Gastroesophageal sphincter (tissue), 4 donors: ENCODE measurements at places on chromosomes 13 and 19. TPM values are rescaled to one million over a fixed set of nuclear protein-coding genes. Genes with fewer than 3 reads are reported as not detected.
A peak's percentile ranks its signal among the peaks of the same experiment; 100 is the strongest.

- H3K4me1 ChIP-seq, result no peaks in the 10 kb centered on the region
- no peaks in the 10 kb centered on the region for H3K36me3 ChIP-seq
- no peak overlapping the region for H3K27ac ChIP-seq
- no peaks in the 10 kb centered on the region for H3K27me3 ChIP-seq
- no peak for ATAC-seq
Observed at GRCh38 chr13:76973920-76974617, 17.8 kb upstream of the CLN5 start.

- H3K36me3 ChIP-seq, result no peaks in the 10 kb centered on the region
- no peak overlapping the region for H3K27ac ChIP-seq
- ATAC-seq, result no peak
Observed at GRCh38 chr19:55239004-55239403, 10.4 kb upstream of the TMEM86B start.

The OR7A5 gene
- total RNA-seq, result not detected

DNA sequence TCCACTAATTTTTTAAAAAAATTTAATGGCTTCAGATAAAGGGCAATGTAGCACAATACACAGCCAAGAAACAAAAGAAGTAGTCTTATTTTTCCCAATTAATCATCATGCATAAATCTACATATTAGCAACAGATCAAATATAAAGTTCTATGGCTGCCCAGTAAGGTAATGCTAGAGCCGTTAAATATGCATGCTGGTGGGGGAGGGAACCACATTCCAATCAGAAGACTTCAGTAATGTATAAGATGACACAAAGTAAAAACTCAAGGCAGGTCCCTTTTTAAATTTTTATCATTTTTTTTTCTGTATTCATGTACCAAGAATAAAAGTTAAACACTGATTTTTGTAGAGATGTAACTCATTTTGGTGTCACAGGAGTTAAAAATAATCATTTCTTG, 62.0 kb downstream of the MPHOSPH8 start:
- H3K36me3 ChIP-seq, result no peaks in the 10 kb centered on the region
- no peak overlapping the region for H3K27ac ChIP-seq
- H3K27me3 ChIP-seq, result no peaks in the 10 kb centered on the region
- no peak for ATAC-seq

DNA sequence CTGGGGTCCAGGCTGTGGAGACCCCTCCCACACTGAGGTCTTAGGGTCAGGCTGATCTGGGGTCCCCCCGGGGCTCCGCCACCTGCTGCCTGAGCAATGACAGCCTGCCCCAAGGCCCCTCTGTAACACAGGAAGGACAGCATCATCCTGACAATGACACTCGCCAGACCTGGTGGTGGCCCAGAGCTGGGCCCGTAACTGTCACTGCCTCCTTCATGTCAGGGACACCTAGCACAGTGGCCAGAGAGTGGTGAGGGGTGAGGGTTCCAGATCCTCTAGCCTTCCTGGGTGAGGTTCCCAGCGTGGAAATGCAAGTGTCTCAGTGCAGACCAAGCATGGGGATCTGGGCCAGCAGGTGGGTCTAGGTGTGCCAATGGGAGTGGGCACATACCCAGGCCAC, 27.8 kb downstream of the OPA3 start:
- H3K36me3 ChIP-seq, result no peaks in the 10 kb centered on the region
- no peaks in the 10 kb centered on the region for H3K27me3 ChIP-seq
- no peak for ATAC-seq
- H3K4me3 ChIP-seq, result no peak overlapping the region
- H3K27ac ChIP-seq, result no peak overlapping the region

DNA sequence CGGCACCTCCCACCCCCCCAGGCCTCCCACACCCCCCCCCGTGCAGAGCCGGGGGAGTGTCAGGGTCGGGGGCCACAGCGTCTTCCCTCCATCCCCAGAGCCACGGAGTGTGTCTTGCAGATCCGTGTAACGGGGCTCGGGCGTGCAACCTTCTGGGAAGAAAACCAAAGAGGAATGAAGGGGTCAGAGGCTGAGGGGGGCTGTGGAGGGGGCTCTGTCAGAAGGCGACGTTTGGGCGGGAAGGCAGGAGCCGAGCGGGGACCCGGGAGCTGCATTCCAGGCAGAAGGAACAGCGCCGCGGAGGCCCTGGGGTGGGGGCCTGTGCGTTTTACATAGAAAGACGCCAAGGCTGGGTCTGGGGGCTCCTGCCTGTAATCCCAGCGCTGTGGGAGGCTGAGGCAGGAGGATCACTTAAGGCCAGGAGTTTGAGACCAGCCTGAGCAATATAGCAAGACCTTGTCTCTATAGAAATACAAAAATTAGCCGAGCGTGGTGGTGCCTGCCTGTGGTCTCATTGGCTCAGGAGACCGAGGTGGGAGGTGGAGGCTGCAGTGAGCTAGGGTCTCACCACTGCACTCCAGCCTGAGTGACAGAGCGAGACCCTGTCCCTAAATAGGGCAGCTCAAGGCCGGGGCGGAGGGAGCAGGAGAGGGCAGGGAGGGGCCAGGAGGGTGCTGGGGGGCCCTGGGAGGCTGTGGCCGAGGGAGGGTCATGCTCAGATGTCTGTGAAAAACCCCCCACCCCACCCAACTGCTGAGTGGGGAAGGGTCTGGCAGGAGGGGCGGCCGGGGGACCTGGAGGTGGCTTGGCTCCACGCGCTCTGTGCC, 27.8 kb downstream of the ARID3A start:
- no peak overlapping the region for H3K4me3 ChIP-seq
- H3K36me3 ChIP-seq, result no peaks in the 10 kb centered on the region
- H3K4me1 ChIP-seq, result no peaks in the 10 kb centered on the region
- ATAC-seq, result no peak
- no peaks in the 10 kb centered on the region for H3K27me3 ChIP-seq

The SIGLEC12 gene
- total RNA-seq, result not detected

- no peak overlapping the region for H3K4me3 ChIP-seq
- no peak for ATAC-seq
- H3K4me1 ChIP-seq, result no peaks in the 10 kb centered on the region
- no peak overlapping the region for H3K27ac ChIP-seq
Observed at GRCh38 chr13:109036078-109036780, 406.8 kb downstream of the MYO16 start.

The ICAM5 gene
- not detected for total RNA-seq

The FAM216B gene
- total RNA-seq, result not detected

DNA sequence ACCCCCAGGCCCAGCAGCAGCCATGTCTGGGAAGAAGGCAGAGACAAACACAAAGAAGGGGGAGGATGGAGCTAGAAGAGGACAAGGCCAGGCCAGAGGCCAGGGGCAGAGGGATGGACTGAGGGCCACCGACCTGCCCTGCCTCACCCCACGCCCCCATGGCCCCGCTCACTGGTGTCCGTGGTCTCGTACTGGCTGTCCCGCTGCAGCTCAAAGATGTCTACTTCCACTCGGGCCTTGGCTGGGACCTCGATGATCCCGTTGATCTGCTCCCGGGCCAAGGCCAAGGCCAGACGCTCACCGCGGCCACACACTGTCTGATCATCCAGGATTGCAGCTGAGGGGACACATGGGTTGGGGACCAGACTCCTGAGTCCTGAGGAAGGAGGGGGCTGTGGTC, 5.0 kb downstream of the GRIK5 start:
- H3K4me3 ChIP-seq, result no peak overlapping the region
- no peak for ATAC-seq
- no peak overlapping the region for H3K27ac ChIP-seq
- no peaks in the 10 kb centered on the region for H3K4me1 ChIP-seq
- H3K36me3 ChIP-seq, result no peaks in the 10 kb centered on the region

DNA sequence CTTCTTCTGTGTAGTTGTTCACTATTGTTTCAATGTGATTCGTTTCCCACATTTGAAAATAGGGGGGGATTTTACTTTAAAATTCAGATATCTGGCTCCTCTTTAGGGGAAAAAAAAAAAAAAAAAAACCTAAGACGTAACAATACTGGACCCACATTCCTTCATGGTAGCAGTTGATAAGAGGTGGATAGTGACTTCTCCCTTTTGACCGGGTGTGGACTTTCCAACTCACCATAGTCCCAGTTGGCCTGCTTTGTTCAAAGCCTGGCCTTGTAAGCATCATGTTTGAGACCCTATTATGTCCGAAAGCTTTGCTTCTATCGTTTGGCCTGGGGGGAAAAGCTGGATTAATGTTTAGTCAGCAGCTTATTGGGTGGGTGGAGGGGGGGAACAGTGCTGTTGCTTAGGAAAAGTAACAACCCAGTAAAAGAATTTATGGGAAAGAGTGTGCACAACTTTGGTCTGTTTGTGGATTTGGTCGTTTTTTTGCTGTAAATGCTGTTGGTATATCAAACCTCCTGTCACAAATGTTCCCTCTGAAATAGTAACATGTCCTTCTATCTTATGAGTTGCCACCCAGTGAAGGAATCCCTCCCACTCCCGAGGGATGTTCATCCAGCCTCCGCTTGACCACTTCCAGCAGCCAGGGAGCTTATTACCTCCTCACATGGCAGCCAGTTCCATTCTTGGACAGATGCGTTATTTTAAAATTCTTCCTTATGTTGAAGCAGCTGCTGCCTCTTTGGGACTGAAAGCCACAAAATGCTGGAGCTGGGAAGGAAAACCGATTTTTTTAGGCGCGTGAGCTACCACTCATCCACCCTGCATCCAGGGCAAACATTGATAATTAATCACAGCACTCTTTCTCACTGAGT, 10.4 kb downstream of the SAMD4B start:
- no peak overlapping the region for H3K4me3 ChIP-seq
- H3K27ac ChIP-seq, result peak overlapping the region; percentile 35
- no peak for ATAC-seq
- H3K36me3 ChIP-seq, result peaks cover 89% of the 10 kb centered on the region

DNA sequence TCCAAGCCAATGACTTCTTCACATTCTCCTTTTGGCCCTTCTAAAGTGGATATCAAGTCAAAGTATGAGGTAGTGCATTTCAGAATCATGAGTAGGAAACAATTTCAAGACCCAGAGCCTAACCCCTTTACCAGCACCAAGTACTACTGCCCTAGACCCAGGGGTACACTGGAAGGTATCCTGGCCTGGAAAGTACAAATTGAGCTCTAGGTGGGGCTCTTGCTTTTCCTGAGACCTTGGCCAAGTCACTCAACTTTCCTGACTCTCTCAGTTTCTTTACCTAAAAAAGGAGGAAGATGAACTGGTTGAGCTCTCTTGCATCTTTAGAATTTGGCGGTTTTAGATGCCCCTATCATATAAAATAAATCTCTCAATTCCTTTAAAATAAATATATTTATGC, 204.7 kb downstream of the FGF14 start:
- no peak overlapping the region for H3K27ac ChIP-seq
- H3K36me3 ChIP-seq, result no peaks in the 10 kb centered on the region
- H3K4me1 ChIP-seq, result no peaks in the 10 kb centered on the region
- ATAC-seq, result no peak
- no peaks in the 10 kb centered on the region for H3K27me3 ChIP-seq
- H3K4me3 ChIP-seq, result no peak overlapping the region

GRCh38 chr19:38691938-38692457, 44.5 kb downstream of the ACTN4 start:
- no peaks in the 10 kb centered on the region for H3K36me3 ChIP-seq
- H3K4me1 ChIP-seq, result peaks cover 56% of the 10 kb centered on the region
- peak overlapping the region; percentile 8 for H3K4me3 ChIP-seq
- peak overlapping the region; percentile 97 for H3K27ac ChIP-seq
- no peaks in the 10 kb centered on the region for H3K27me3 ChIP-seq

GRCh38 chr19:50478901-50479715, 2.5 kb upstream of the GARIN5A start:
- no peaks in the 10 kb centered on the region for H3K27me3 ChIP-seq
- H3K4me1 ChIP-seq, result no peaks in the 10 kb centered on the region
- H3K36me3 ChIP-seq, result peaks cover 61% of the 10 kb centered on the region
- ATAC-seq, result no peak
- H3K4me3 ChIP-seq, result no peak overlapping the region
- no peak overlapping the region for H3K27ac ChIP-seq
